Spinal cord (tissue), 10 donors: ENCODE measurements at places on chromosomes 16 and 17.

DNA sequence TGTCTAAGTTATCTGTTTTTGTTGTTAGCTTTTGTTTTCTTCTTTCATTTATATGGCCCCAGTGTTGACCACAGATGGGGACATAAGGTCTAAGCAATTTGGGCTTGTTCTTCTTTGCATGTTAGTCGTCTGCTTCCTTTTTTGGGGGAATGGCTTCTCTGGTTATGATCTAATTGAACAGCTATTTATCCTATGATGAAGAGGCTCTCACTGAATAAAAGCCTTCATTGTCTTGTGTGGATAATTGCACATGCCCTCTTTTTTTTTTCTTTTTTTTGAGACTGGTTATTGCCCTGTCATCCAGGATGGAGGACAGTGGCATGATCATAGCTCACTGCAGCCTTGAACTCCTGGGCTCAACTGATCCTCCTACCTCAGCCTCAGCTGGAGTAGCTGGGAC lies 13.7 kb downstream of the SMARCE1 start:
- DNase-seq = no peak

- DNase-seq = no peak
Observed at GRCh38 chr17:29364691-29365090, 25.5 kb upstream of the TAOK1 start.

DNA sequence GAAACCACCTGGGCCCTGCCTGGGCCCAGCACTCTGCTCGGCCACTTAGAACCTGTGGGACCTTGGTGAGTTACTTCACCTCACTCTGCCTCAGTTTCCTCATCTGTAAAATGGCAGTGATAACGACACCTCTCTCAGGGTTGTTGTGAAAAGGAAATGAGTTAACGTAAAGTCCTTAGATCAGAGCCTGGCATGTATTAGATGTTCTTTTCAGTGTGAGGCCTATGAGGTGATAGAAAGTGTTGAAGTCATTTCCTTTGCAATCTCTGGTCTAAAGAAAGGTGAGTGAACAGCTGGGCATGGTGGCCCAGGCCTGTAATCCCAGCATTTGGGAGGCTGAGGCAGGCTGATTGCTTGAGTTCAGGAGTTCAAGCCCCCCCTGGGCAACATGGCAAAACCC lies 51.7 kb upstream of the LGALS9 start:
- no peak for DNase-seq

GRCh38 chr16:7381671-7382070 lies 49.0 kb downstream of the RBFOX1 start:
- no peak for DNase-seq

- DNase-seq = peak; percentile 57
Observed at GRCh38 chr16:6684076-6684673, 648.5 kb upstream of the RBFOX1 start.

GRCh38 chr17:77036841-77037381 lies 103.9 kb upstream of the SEC14L1 start:
- DNase-seq = no peak

GRCh38 chr17:59327981-59328290 lies 3.5 kb upstream of the YPEL2 start:
- no peak for DNase-seq

GRCh38 chr17:16435925-16436886 lies 20.8 kb downstream of the TRPV2 start:
- DNase-seq = no peak

DNA sequence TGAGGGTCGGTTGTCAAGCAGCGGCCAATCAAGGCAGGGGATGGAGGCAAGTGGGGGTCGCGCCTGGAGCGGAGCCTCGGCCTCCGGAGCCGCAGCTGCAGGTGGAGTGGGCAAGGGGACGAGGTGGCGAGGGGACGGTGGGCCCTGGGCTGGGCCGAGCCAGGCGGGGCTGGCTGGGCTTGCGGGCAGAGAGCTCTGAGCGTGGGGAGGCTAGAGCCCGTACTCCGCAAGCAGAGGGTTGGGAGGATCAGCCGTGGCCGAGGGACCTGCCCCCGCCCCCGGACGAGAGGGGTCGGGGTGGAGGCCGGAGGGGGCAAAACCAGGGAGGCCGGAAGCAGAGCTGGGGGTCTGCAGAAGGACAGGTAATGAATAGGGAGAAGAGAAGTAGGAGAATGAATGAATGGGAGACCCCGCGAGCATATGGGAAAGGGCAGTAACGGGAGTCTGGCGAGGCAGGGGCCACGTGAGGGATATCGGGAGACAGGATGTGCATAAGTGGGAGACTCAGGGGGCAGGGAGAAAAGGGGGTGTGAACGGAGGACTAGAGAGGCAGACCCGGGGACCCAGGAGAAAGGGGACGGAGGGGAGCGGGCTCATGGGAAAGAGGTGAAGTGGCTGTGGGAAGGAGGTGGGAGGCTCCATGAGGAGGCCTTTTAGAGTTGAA lies at the start of gene KATNB1:
Gene KATNB1 (plus strand): TSS at position 16 of the 664 bp plus-strand sequence. CDS start 1,474 bp downstream, outside the sequence.
- DNase-seq = no peak

DNA sequence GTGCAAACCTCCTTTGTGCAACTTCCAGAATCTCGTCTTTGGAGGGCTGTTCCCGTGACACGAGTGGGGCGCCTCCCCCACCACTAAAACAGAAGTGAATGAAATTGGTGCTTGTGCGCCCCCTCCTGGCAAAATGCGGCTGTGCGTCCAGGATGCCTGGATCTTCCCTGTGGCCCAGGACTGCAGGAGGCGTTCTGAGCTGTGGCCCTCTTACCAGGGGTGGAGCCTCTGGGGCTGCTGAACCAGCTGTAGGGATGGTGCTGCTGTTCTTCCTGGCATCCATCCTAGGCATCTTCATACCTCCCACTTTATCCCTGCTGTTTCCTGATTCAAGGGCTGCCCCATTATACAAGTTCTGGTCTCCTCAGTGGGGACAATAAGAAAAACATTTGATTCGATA lies 18.5 kb upstream of the NAGLU start:
- peak; percentile 64 for DNase-seq

GRCh38 chr17:78154903-78155811 lies 9.0 kb downstream of the C17orf99 start:
- DNase-seq = no peak

- peak; percentile 51 for DNase-seq
Observed at GRCh38 chr17:76383546-76384221, 725 bp upstream of the SPHK1 start.

DNA sequence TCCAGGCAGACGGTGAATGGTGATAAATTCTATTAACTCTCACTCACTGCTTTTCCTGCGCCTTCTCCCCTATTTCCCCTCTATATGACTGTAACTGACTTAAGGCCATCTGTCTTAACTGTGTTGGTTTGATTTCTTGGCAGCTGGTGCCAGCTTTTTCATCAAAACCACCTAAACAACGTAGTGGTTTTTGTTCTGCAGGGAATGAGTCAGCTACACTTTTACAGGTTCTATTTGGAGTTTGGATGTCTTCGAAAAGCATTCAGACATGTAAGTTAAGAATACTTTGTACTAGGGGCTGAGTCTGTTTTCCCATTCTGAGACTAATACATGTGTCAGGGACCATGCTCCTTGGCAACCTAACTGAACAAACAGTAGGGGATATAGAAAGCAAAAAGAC lies 8.5 kb downstream of the REXO5 start:
- no peak for DNase-seq

DNA sequence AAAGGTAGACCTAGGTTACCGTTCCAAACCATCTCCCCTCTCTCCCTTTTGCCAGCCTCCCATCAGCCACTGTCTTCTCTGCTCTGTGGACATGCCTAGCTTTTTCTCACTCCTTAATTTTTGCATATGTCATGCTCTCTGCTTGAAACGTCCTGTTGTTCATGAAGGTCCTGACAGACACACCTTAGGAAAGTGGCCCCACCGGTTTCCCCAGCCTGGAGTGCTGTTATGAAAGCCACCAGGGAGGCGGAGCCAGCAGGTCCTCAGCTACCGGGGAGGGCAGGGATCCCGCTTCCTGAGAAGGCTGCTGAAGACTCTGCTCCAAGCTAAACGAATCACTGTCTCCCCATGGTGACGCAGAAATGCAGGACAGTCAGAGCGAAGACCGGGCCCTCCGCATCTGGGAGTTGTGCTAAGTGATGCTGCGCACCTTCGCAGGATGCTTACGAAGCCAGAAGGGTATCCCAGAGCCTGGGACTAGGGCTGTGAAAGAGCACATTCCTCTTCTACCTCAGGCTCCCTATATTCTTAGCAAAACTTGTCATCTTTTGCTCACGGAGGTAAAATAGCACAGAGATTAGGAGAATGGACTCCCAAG lies 2.3 kb upstream of the SLC16A11 start:
- no peak for DNase-seq

DNA sequence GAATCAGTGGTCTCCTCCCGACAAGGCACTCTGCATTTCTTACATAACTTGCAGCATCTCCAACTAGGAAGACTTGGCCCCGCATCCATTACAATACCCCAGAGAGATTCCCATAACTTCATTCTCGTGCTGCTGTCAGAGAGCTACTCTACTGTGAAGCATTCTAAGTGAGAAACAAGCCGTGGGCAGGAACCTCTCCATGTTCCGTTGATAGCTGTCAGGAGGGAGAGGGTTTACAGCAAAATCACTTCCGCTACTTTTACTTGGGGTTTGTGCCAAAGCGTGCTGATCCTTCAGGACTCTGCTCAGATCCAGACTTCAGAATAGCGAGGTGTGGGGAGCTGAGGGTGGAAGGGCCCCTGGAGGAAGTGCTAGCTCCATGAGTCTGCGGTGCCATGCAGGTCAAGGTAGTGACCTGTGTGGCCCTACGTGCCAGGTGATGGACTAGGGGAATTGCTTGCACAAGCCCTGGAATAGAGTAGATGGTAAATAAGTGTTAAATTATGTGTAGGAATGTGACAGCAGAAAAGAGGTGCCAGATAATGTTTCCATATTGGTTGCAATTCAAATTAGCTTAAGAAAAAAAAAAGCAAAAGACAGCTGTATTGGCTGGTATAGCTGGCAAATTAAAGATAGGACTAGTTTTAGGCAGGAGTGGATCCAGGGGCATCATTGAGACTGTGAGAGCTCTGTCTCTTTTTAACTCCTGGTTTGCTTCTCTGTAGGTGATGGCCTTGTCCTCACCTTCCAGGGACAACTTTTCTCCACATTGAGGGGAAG lies 358.5 kb upstream of the ERCC4 start:
- no peak for DNase-seq

- peak; percentile 88 for DNase-seq
Observed at GRCh38 chr16:68538880-68539701, at the start of gene ZFP90. Gene ZFP90, plus strand, starts transcription at chr16:68539291. Its CDS starts 502 bp downstream, at chr16:68539793.

GRCh38 chr16:86389566-86390328 lies 120.6 kb upstream of the FOXF1 start:
- no peak for DNase-seq

DNA sequence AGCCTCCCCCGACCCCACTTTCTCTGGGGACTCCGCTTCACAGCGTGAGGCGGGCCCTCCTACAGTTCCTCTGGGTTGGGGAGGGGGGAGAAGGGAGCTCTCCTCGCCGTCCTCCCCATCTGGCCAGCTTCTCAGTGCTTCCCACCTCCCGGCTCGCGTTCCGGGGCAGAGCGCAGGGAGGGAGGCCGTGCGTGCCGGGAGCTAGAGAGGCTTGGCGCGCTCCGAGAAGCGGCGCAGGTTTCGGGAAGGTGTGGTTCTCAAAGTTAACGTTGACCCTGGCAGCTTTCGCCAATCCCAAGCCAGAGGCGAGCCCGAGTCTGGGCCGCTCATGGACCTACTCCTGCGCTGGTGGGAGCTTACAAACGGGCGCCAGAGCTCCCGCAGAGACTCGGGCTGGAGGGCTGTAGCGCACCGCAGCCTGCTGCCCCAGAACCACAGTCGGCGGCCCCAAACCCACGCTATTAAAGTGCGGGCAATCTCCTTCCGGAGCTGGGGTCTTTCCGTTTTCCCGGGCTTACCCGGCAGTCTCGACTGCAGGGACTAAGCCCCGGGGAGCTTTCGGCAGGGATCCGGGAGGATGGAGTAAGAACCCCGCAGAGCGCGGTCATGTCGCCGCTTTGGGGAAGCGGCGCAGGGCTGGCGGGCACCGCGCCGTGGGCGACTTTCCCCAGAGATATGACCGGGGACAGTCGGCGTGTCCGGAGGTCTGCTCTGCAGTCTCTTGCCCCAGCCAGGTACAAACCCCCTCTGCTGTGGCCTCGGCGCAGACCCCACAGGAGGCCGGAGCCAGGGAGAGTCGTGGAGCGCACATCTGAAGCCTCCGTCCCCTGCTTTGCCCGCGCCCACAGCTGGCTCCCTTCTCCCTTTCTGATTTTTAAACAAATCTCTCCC lies 787 bp downstream of the CDH11 start:
- DNase-seq = no peak

- no peak for DNase-seq
Observed at GRCh38 chr17:82007495-82008257, 15.0 kb downstream of the CENPX start.

- DNase-seq = no peak
Observed at GRCh38 chr17:62179525-62180161, 114.6 kb upstream of the MED13 start.

DNA sequence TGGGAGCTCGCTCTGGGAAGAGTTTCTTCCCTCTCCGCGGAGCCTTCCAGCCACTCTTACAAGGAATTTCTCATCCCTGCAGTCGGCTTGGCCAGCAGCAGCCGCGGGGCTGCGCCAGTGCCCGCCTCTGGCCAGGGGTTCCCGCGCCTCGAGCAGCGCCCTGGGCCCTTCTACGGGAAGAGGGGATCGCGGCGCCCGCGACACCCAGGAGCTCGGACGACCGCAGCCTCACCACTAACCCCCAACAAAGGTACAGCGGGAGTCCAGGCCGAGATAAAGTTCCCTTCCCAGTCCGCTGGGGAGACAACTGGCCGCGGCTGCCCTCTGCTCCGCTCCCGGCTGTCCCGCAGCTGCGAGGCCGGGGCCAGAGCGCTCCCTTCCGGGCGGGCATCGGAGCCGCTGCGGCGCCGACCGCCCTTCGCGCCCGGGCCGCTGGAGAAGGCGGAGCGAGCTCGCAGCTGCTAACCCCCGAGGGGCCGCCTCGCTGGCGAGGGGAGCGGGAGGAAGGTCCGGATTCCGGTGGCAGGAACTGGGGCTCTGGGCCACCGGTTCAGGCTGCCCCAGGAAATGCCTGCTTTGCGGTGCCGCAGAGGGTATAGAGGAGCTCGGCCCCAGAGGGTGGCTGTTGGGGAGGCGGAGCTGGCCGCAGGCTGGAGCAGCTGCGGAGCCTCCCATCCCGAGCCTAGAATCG lies 3.6 kb upstream of the HS3ST3B1 start:
- DNase-seq = no peak

- no peak for DNase-seq
Observed at GRCh38 chr17:72342061-72342460, 221.2 kb downstream of the SOX9 start.

DNA sequence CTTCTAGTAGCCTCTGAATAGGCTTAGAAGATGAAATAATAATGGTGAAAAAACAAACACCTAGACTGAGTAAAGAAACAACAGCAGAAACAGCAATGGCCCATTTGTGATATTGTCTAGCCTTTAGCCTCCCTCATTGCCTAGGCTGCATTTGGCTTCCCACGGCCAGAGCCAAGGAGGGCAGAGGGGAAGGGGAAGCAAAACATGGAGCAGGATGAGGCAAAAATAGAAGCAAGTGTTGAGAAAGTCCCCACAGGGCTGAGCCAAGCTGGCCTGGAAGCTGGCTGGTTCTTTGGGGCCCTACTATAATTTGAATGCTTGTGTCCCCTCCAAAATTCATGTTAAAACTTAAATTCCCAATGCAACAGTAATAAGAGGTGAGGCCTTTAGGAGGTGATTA lies 60.2 kb upstream of the KSR1 start:
- DNase-seq = no peak

- no peak for DNase-seq
Observed at GRCh38 chr17:78925662-78926555, 722 bp upstream of the TIMP2 start.
